CD4-positive, alpha-beta T cell (primary cell): ENCODE measurements at places on chromosomes 13 and 19.

DNA sequence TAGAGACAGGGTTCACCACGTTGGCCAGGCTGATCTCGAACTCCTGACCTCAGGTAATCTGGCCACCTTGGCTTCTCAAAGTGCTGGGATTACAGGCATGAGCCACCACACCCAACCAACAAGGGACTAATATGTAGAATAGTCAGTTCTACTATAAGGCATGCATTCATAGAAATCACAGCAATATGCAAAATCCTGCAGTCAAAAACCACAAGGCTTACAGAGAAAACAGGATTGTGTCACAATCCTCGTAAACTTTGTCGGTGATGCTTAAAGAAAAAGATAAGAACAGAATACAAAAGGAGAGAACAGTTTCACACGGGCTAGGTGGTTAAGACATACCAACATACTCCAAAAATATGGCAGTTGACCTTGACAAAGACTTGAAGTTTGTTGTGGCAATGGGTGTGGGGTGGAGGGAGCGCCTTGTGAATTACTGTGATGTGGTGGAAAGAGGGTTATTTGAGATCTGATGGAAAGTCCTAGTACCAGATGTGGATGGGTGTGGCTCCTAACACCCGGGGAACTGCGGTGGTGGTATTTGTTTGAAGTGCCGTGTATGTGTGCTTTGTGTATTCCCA, 12.4 kb downstream of the NOSIP start:
- peak; percentile 95 for DNase-seq

- no peak for DNase-seq
Measured at GRCh38 chr13:98515818-98516465, 61.0 kb downstream of the STK24 start.

DNA sequence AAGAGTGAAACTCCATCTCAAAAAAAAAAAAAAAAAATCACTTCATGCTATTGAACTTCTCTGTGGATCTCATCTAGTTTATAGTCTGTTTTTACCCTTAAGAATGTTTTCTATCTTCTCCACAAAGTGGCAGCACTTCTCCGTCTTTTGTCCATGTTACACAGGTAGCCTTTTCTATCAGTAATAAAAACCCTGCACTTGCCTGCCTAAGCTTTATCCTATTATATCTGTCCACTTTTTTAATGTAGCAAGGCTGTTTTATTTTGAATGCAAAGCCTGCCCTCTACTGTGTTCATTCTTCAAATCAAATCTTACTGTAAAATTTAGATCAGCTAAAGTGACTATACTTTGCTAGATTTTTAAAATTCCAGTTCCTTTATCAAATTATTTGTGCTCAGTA, 124.0 kb downstream of the STOML3 start:
- no peak for DNase-seq

GRCh38 chr19:30235946-30236345, 136.2 kb upstream of the ZNF536 start:
- no peak for DNase-seq

DNA sequence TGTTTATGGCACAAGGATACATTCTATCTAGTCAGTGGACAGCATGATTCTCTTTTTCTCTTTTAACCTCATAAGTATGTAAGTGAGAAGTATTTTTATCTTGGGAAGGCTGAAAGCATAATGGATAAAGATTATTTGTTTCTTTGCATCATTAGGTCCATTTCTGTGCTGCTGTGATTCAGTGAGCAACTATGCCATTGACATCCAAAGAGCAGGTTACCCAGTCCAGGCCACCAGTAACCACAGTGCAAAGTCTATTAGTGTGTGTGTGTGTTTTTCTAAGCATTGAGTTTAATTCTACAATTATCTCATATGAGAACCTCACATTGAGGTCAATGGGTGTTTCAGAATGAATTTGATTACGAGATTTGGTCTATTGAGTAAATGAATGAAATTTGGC, 158.8 kb upstream of the DACH1 start:
- no peak for DNase-seq

DNA sequence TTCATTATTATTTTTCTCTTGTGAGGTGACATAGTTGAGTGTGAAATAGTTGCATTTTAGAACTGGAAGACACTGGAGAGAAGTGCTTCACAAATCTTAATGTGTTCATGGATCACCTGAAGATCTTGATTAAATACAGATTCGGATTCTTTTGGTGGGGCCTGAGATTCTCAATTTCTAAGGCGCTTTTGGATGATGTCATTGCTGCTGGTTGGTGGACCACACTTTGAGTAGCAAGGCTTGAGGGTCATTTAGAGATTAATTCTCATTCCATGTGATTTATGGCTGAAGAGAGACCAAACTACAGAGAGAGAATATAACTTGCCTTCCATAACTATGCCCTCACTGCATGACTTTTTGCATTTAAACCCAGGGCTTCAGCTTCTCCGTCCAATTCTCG, 27.2 kb downstream of the CEACAM8 start:
- no peak for DNase-seq

DNA sequence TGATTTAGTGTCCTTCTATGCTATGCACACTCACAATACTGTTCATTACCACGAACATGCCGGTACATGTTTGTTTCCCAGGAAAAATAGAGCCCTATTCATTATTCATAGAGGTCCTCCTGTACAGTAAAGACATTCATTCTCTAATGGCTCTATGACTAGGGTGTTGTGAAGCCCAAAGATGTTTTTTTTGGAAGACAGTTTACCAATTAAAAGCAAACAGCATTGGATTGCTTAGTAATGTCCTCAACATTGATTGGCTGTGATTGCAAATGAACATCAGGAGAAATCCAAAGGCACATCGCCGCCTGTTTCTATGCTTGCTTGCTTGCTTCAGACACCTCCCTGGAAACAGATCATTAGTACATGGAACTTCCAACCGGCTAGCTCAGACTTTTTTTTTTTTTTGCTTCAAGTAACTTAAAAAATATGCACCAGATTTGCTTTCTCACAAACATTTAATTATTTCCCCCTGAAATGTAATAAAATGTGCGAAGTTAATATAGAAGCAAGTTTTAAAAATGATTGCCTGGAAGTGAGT, 8.8 kb upstream of the GPC6 start:
- DNase-seq: no peak

DNA sequence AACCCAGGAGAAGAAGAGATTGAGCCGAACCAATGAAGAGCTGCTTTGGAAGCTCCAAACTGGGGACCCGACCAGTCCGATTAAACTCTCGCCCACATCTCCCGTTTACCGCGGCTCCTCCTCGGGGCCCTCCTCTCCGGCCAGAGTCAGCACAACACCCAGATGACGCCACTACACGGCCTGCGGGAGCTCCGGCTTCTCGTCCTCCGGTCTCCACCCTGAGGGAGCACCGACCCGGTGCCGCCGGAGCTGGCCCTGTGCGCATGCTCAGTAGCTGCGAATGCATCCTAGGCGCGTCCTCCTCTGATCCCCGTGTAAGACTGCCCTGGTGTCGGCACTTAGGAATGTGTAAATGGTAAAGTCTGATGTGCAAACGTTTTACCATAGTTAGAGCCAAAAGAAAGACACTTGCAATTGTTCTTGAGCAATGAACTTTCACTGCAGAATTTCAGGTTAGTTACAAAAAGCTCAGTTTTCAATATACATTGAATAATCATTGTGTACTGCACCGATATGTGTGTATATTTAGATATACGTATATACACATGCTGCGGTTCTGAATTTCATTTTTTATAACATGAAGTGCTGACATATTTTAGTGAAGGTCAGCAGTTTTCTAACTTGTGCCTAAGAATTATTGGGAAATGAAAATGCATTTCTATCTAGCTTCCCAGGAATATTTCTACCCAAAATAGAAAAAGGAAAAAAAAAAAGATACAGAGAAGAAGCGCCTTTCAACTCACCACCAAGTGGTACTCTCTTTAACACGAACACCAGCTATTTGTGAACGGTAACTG, 92.2 kb downstream of the SLC7A1 start:
- no peak for DNase-seq

GRCh38 chr13:37148501-37148900, 43.0 kb upstream of the CSNK1A1L start:
- DNase-seq: no peak

DNA sequence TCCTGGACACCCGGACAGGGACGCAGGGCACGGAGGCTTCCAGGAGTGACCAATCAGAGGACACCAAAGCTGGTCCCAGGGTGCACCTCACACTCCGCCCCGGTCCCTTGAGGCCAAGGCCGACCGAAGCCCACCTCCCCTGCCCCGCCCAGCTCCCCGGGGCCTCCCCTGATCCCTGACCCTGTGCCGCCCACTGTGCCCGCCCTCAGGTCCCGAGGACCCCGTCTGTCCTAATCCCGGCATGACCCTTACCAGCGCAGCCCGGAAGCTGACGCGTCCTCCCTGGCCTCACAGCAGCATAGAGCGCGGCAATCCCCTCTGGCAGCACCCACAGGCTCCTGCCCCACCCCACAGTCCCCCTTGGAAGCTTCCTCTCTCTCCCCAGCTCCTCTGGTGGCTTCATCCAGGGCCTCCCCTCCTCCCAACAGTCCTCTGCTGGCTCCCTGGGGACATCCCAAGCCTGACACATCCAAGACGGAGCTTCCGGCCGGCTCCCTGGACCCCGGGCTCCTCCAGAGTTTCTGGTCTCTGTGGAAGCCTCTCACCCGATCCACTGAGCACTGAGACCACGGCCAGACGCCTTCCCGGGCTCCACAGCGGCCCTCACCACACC, 7.4 kb upstream of the CDC34 start:
- DNase-seq: no peak

- no peak for DNase-seq
Measured at GRCh38 chr19:23259961-23260360, 9.8 kb upstream of the ZNF724 start.

DNA sequence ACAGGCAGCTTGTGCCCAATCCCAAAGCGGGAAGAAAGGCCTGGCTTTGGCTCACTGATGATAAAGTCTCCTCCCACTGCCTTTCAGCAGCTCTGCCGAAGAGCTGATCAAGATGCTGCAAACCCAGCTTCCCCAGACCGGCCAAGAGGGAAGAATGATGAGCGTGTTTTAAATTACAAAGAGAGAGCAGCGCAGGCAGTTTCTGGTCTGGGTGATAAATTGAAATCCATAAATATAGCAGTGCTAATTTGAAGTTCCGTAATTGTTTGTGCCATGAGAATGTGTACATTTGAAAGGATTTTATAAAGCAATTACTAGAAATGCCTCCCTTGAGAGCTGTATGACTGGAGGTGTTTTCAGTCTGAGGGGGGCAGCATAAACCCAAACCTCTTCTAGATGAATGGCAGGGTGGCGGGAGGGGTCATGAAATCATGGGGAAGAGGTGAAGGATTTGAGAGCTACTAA, 171.8 kb downstream of the STK24 start:
- no peak for DNase-seq

DNA sequence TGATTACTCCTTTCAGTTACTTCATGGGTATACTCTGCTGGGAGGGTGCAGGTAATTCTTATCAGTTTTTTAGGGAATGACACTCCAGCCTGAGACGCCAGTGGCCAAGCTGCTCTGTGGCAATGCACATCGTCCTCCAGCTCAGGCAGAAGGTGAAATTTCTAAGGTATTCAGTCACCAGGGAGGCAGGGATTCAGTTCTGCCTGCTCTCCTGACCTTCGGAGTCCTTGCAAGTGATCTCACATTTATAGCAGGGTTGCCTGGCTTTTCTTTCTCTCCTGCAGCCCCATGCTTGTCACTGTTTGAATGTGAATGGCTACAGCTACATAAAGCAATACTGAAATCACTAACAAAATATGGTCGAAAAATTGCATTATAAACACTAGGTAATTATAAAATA, 1447.5 kb downstream of the EFNB2 start:
- DNase-seq: no peak

DNA sequence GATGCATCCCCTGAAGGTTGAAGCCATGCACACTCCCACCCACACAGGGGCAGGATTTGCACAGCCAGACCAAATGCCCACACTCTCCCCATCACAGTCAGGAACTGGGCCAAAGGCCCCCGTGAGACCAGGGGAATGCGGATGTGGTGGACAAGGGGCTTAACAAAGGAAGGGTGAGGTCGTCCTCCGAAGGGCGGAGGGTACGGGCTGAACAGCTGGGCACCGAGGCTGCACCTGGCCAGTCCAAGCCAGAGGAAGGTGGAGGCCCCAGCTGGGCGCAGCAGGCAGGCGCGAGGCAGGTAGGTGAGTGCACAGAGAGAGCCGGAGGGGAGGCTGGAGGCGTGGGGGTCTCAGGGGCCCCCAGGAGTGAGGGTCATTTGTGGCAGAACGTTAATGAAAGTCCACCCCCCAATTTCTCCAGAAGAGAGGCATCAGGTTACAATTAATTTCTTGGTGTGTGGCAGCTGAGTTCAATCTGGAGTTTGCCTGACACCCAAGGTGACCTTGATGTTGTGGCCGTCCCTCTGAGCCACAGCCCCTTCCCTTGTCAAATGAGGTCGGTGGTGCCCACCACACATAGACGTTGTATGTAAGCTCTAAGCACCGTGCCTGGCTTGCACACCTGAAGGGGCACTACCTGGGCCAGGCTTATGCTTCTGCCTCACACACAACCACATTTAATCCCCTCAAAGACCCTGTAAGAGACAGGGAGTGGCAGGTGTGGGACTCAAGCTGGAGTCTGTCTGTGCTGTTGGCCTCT, 2.9 kb downstream of the KLK15 start:
- no peak for DNase-seq

GRCh38 chr19:19043881-19044280, 10.5 kb downstream of the ARMC6 start:
- DNase-seq: no peak

- DNase-seq: no peak
Measured at GRCh38 chr13:35349673-35350278, 126.7 kb downstream of the MAB21L1 start.

- DNase-seq: peak; percentile 75
Measured at GRCh38 chr13:114019367-114019766, 45.5 kb upstream of the C13orf46 start.

- no peak for DNase-seq
Measured at GRCh38 chr13:36362251-36362650, 16.1 kb upstream of the SPART start.

- DNase-seq: peak; percentile 43
Measured at GRCh38 chr19:2081873-2082810, 14.0 kb downstream of the MOB3A start.

DNA sequence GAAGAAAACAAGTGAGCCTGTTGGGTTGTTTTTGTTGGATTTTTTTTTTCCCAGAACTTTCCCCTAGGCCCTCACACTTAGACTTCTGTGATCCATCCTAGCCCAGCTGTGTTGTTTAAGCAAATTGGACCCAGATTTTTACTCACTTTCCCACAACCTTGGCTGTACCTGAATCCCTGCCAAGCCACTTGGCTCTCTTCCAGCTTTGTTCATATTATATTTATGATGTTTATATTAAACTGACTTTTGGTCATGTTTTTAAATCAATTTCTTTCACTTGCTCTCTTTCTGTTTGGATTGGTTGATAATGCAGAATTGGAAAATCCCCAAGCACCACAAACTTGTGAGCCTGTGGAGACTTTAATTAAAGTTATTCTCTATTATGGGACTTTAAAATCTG, 16.6 kb downstream of the OLFM4 start:
- DNase-seq: no peak

DNA sequence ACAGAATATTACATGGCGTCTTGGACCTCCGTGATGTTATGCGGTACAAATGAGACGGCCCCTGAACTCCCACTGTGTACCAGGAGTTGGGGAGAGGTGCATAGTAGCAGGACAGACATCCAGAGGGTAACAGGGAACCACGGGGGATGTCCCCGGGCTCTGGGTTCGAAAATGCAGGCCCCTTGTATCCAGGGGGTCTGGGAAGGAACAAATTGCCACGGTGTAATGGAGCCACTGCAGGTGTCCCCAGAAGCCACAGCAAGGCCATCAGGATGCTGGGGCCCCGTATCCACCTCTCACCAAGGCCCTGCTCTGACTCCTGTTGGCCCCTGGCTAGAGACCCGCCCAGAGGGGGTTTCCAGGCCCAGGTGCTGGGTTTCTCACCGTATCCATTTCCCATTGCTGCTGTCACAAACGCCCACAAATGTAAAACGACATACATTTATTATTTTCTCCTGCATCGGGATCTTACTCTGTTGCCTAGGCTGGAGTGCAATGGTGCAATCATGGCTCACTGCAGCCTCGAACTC, 77.8 kb downstream of the INSR start:
- DNase-seq: no peak
